NCI-H2029 treated with DMSO at 0.1 percent for 48 hours (cell line): ENCODE measurements at places on chromosomes 5 and 9.

DNA sequence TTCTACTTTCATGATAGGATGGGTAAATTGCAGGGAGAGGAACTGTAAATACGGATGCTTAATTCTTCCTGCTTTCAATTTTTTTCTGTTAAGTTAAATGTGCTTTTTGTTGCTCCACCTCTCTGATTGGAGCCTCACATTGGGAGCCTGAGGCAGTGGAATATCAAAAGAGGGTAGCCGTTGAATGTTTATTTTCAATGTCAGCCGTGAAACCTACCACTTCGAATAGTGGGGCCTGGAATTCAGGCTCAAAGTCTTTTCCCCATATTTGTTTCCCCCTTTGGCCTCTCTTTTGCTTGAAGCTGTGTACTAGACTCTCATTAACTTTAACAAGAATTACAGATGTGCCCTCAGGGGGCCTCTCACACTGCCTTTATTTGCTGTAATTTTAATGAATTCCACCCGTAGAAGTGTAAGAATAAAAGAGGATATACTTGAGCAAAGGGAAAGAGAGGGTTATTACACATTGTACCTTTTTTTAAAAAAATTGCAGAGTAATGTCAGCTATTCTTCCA, 29.0 kb downstream of the PSAT1 start:
- no peak for DNase-seq

DNA sequence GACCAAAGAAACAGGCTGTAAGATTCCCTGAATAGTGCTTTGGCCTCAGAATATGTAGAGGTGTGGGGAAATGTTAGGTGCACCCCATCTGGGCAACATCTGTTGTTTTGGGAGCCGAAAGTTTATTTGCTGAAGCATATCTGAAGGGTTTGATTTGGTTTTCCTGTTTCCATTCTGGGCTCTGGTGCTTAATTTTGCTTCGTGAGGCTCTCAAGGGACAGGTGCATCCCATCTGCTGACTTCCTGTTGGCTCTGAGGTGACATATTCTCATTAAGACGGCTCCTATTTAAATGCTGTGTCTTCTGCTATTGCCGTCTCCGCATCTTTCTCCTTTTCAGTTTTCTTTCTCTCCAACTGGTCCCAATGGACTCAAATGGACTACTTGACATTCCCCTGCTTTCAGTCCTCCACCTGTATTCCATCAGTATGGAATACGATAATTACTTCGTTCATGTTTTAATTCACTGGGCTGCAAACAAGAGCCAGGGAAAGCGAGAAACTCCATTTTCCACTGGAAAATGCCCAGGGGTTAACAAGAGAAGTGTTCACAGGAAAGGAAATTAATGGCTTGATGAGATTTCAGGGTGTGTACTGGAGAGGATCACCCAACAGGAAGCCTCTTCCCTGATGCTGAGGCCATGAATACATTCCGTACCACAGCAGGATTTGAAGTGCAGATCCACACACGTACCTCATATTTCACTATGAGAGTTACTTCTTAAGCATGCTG, 104.0 kb downstream of the MTX3 start:
- DNase-seq, result peak; percentile 77

DNA sequence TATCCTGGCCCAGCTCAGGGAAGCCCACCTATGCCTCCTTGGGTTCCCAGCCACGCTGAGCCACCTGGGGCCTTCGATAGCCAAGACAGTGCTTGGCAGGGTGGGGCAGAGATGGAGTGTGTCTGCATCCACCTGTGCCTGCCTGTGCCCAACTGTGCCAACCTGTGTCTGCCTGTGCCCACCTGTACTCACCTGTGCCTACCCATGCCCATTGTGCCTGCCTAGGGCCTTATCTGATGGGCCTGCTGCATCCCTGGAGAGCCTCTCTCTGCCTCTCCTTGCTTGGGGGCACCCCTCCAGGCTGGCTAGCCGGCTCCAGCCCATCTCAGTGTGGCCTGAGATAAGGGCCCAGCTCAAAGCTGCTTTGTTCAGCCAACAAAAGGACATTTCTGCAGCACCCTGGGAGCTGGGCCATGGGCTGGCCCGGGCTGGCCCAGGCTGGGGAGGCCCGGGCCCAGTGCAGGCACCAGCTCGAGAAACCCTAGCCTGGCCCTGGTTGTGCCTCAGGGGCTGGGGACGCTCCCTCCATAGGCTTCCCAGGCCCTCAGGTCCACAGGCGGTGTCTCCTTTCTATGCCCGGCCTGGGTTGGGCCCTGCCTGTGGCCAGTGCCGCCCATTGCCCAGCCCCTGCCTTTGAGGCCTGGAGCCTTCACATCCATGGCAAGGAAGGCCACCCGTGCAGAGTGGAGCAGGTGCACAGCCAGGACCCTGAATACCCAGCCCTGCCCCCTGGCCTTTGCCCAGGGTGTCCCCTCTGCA, 37.3 kb upstream of the NOTCH1 start:
- no peak for DNase-seq

DNA sequence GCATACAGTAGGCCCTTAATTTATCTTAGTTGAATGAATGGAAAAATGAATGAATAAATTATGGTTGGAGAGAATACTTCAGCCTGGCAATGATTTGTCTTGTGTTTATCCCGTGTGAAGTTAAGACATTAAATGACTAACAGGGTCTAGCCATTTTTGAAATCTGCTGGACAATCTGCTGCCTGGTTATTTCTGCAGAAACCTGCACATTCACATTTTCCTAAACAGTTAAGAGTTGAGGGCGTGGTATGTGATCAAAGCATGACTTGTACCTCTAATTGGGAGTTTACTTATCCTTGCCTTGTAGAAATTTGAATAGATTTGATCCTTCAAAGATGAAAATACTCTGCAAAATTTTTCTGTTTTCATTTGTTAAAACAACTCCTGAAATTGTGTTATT, 34.6 kb upstream of the NDFIP1 start:
- DNase-seq, result no peak

DNA sequence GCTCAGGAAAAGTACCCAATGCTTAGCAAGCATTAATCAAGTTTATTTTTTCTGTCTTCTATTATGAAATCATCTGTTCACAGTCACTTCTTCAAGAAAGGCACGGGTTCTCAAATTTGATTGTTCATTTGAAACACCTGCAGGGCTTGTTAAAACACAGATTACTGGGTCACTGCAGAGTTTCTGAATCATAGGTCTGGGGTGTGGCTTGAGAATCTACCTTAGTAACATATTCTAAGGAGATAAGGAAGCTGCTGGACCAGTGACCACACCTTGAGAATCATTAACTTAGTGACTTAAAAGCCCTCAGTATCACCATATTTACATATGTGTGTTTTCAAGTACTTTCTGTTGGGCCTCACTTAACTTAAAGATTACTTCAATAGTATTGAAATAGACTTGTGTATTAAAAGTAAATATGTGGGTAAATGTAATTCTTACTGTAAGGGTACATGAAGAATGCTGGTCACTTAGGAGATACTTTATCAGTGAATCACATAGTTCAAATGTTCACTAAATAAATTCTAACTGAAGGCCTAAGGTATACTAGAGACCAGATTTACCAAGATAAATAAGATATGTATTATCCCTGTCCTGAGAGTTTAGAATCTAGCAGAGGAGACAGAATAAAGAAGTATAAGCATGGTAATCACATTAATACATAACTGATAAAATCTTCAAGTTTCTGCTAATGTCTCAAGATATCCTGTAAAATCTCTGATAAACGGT, 1342.1 kb upstream of the C9orf72 start:
- DNase-seq, result no peak

GRCh38 chr5:181170237-181170825, 22.9 kb downstream of the OR2V2 start:
- no peak for DNase-seq

GRCh38 chr5:136506131-136506530, 140.8 kb upstream of the TRPC7 start:
- DNase-seq, result no peak

DNA sequence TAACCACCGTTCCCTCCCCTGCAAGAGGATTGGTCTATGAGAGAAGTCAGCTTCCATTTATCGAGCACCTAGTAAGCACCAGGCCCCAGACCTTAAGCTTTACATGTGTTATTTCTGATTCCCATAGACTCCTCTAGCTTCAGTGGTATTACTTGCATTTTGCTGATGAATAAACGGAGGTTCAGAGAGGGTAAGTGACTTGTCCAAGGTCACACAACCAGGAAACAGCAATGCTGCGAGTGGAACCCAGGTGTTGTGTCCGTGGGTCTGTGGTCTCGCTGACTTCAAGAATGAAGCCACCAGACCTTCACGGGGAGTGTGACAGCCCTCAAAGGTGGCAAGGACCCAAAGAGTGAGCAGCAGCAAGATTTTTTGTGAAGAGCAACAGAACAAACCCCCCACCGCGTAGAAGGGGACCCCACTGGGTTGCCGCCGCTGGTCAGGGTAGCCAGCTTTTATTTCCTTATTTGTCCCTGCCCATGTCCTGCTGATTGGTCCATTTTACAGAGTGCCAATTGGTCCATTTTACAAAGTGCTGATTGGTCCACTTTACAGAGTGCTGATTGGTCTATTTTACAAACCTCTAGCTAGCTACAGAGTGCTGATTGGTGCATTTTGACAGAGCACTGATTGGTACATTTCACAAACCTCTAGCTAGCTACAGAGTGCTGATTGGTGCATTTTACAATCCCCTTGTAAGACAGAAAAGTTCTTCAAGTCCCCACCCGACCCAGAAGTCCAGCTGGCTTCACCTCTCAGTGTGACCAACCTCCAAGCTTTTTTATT, 29.1 kb upstream of the KCNIP1 start:
- no peak for DNase-seq

DNA sequence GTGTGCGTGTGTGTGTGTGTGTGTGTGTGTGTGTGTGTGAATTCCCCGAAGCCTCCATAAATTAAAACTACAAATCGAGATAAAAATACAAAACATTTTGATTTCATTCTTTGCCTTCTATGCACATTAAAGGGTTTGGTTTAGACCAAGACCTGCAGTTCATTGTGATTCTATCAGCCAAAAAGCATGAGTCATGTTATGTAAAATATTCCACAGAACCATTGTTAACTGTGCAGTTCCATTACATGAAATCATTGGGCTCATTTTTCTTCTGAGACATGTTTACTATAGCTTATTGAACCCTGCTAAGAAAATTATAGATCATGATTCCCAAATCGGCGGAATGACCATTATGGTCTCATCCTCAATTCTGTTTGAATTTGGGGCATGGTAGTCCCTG, 11.7 kb downstream of the CAVIN4 start:
- DNase-seq, result no peak

DNA sequence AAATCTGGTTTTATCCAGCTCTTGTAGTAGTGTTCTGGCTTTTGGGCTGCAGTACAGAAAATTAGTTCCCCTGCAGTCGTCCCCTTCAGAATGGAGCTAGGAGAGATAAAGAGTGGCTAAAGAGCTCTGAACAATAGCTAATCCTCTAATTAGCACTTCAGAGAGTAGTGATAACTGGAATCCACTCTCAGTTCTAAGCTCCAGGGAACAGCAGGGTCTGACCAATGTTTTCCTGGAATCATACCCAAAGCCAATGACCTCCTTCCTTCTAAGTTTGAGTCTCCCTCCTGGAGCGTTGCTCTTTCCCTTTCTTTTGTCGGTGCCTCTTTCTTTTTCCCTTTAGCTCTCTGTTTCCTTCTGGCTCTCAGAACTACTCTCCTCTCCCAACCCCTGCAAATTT, 47.4 kb downstream of the MFAP3 start:
- no peak for DNase-seq

DNA sequence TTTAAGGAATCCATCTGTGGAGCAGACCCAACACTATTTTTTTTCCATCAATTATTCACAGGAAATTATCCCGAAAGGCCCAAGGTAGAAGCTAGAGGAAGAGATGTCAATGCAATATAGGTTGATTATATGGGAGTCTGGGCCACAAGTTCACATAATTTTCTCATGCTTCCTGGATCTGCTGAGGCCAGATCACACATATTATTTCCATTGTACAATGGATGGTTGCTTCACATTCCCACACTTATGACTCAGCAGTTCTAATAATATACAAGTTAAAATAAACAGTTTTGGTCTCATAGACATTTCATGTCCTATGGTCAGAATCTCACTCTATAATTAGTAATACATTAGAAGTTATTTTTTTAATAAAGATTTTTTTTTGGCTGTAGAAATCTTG, 66.0 kb upstream of the PTPRD start:
- no peak for DNase-seq

- no peak for DNase-seq
Observed at GRCh38 chr5:83368319-83368718, 103.2 kb upstream of the VCAN start.

DNA sequence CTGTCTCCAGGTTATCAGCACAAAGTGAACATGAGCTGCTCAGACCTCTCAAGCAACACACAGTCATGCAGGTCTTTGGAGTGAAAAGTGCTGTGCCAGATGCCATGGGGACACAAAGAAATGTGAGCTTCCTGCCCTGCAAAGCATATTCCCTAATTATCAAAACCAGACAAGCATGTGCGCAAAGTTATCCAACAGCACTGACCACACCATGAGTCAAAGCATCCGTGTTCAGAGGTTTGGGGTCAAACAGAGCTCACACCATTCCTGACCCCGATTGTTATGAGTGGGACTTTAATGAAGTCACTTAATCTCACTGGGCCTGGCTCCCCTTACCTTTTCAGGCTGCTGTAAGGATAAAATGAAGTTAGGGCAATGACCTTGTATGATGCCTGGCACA, 138.5 kb downstream of the SLIT3 start:
- no peak for DNase-seq

GRCh38 chr5:4762316-4762715, 377.8 kb upstream of the ADAMTS16 start:
- no peak for DNase-seq

DNA sequence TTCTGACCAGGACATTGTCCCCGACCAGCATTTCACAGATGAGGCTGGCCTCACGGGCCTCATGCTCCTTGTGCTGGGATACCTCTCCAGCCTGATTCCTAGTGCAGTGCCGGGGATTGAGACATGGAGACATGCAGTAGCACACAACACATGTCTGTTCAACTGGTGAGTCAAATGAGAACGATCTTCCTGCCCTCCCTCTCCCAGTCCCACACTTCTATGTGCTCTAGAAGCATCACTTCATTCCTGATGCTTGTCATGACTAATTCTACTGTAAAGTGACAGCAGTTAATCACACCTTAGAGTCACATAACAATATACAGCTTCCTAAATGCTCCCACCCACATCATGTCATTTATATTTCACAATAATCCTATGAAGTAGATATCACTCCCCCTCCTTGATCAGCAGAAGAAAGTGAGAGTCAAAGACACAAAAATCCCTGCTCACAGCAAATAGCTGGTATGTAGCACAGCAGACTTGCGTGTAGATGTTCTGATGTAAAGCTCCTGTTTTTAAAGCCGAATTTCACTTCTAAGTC, 101.8 kb downstream of the CCDC192 start:
- DNase-seq, result no peak
